ENCODE measurements at places on chromosomes 7 and 10.

DNA sequence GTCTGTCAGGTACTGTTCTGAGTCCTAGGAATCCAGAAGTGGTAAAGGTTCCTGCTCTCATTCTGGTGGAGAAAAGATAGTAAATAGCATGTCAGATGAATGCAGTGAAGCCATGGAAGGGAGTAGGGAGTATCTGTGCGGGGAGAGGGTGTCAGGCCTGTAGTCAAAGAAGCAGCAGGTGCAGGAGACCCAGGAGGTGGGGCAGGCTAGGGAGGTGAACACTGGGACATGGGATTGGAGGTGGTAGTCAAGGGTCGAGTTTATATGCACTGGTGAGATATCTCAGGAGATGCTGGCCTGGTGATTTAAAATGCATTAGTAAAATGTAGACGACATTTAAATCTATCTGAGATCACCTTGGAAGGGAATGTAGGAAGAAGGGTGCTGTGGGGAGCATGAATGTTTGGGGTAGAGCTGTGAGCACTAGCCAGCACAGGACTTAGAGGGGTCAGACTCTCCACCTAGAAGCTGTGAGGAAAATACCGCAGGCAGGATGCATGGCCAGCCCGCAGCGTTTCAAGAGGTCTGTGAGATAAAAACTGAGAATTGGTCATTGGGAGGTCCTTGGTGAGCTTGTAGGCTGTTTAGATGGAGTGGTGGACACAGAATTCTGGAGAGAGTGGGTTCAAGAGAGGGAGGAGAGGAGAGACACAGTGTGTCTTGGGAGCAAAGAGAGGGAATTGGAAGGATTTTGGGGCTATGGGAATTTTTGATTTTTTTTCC is 6.8 kb downstream of the GTPBP4 start:
- DNase-seq = no peak

GRCh38 chr7:44769376-44769775 is 20.7 kb downstream of the ZMIZ2 start:
- DNase-seq = no peak

- no peak for DNase-seq
Measured at GRCh38 chr7:15839416-15840100, 153.1 kb upstream of the MEOX2 start.

DNA sequence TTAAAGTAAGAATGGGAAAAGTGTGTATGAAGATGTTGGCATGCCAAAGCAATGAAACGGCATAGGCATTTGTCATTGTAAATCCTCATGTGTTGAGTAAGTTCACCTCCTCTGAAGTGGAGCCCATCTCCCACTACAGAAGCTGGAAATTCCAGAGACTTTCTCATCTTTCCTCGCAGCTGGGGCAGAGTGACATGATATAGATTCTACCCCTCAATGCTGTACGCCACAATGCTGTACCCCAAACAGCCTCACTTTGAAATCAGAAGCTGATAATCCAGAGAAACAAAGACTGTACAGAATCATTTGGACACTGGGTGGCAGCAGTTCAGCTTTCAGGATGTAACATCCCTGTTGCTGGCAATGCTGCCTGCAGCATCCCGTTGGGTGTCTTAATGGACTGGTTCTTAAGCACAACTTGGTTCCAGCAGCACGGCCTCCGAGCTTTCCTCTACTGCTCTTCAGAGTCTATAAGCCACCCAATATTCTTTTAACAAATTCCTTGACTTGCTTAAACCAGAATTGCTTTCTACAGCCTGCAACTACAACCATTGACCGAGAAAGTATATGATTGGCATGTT is 18.8 kb downstream of the ZC3HAV1L start:
- DNase-seq = peak; percentile 35

- no peak for DNase-seq
Measured at GRCh38 chr7:55212176-55212575, 153.0 kb upstream of the LANCL2 start.

GRCh38 chr10:94129393-94130130 is 135.8 kb downstream of the PLCE1 start:
- DNase-seq = no peak

DNA sequence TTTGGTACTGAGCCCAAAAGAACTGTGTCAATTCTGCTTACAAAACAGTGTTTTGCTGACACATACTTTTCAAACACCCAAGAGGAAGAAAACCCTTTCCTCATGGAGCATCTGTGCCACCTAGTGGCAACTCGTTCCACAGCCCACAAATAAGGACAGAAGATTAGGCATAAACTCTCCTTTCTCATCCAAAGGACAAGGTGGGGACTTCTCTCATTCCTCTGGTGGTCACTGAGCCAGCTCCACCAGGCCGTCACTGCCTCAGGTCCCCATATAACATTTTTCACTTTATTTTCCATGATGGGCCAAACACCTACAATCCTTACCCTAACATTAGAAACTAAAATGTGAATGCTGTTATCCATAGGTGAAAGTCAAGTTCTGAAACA is 76.9 kb downstream of the RNF216 start:
- peak; percentile 61 for DNase-seq

- no peak for DNase-seq
Measured at GRCh38 chr10:128084364-128084763, 41.9 kb downstream of the MKI67 start.

- DNase-seq = no peak
Measured at GRCh38 chr10:26334232-26334931, 103.8 kb upstream of the APBB1IP start.

DNA sequence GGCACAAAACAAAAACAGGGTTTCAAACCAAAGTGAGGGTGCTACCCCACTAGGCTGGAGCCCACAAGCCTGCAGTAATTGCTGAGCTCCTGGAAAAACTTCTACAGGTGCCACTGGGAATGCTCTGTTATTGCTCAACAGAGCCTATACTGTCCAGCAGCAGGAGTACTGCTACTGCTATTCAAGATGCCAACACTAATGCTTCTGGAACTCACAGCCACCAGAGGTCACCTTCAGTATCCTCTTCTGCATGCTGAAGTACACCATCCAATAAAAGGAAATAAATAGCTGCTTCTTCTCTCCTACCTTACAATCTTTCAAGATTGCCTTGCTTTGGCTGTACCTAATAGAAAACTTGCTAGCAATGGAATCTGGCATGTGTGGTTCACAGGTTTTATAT is 222.0 kb downstream of the LRRN3 start:
- DNase-seq = no peak

- no peak for DNase-seq
Measured at GRCh38 chr10:130484468-130485180, 348.4 kb downstream of the GLRX3 start.

GRCh38 chr10:129057856-129058663 is 409.0 kb upstream of the MGMT start:
- DNase-seq = no peak

- DNase-seq = no peak
Measured at GRCh38 chr10:83427101-83427500, 712.2 kb upstream of the GHITM start.

DNA sequence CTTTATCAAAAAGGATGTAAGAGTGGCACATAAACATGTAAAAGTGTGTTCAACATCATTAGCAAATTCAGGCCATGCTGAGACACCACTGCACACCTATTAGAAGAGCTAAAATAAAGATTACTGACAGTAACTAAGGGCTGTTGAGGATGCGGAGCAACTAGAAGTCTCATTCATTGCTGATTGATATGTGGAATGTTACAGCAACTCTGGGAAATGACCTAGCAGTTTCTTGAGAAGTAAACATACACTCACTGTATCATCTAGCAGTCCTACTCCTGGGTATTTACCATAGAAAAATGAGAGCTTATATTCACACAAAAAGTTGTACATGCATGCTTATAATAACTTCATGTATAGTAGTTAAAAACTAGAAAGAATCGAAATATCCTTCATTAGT is 77.3 kb downstream of the CCSER2 start:
- DNase-seq = no peak
